Stimulated activated CD8-positive, alpha-beta memory T cell treated with anti-CD3 and anti-CD28 coated beads, Interleukin-7, amount 100 ng/mL, for 4 hours (primary cell): ENCODE measurements at places on chromosomes 2 and 18.

DNA sequence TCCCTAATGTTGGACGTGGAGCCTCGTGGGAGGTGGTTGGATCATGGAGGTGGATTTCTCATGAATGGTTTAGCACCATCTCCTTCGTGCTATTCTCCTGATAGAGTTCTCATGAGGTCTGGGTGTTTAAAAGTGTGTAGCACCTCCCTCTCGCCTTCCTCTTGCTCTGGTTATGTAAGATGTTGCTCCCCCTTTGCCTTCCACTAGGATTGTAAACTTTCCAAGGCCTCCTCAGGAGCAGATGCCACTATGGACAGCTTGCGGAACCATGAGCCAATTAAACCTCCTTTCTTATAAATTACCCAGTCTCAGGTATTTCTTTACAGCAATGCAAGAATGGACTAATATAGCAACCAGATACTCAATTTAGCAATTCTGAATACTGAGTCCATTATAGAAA lies 82.4 kb upstream of the PELI1 start:
- DNase-seq = no peak

DNA sequence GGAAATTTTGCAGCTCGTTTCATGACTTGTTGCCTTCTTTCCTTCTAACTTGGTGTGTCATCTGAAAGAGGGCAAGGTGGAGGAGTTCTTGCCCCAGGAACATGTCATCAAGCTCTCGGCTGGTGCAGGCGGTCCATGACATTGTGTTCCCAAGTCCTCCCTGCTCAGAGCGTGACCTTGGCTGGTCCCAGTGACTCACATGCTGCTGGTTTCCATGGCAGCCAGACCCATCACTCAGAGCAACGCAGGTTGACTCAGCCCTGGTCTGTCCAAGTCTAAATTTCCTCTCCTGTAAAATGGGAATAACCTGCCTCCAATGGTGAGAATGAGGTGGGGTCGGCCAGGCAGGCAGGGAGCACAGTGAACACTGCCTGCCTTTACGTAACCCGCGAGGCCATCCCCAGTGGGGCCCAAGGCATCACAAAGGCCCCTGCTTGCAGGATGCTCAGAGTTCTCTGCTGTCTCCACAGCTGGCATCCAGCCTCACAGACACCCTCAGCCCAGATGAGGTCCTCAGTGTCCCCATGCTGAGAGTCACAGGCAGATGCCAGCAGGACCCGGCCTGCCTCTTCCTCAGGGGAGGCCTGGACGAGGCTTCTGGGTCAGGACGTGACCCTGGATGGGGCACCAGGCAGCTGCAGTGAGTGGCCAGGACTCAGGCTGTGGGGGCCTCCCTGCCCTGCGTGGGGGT lies 143.7 kb downstream of the TPO start:
- no peak for DNase-seq

DNA sequence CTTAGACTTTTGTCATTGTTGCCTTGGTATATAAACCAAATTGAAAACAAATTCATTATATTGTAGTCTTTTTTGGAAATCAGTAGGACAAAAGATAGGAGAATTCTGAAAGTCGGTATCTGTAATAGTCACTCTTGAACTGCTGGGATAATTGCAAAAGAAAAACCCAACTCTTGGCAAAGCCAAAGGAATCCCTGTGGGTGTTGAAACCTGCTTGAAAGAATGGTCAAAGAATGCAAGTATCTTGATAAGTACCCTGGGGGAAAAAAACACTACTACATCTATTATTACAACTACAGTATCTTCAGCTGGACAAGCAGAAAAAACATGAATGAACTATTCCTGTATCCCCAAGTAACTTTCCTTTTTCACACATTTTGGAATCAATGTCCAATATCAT lies 7.3 kb upstream of the FAM237A start:
- DNase-seq = no peak

DNA sequence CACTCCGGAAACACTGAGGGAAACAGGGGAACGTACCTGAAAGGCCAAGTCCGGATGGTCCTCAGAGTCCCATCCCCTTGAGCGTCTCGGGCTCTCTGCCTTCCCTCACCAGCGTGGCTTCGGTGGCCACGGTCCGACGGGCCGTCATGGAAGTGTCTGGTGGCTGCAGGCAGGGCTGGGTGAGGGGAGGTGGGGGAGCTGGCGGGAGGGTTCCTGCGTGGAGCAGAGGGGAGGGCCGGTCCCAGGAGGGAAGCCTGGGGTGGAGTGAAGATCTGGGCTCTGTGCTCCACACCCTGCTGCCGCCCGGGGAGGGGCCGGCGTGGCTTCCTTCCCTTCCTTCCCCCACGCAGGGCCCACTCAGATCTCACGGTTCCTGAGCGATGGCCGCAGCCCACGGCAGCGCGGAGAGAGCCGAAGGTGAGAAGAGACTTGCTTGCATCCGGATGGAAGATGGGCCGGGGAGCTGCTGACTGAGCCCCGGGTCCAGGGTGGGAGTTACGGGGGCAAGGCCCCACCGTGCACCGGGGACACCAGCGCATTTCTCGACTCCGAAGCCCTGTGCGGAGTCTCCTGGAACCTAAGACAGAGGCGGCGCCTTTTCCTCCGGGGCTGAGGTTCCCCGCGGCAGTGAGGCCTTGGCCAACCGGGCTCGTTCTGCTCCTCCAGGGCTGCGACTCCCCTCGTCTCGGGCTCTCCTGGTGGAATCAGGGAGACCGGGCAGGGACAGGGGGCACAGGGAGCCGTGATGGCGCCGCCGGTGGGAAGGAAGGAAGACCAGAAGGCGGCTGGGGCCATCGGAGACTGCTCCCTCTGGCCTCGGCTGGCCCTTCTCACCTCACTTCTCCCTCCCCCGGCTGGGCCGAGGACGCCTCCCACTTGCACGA lies 49.1 kb downstream of the KCNF1 start:
- DNase-seq = no peak

DNA sequence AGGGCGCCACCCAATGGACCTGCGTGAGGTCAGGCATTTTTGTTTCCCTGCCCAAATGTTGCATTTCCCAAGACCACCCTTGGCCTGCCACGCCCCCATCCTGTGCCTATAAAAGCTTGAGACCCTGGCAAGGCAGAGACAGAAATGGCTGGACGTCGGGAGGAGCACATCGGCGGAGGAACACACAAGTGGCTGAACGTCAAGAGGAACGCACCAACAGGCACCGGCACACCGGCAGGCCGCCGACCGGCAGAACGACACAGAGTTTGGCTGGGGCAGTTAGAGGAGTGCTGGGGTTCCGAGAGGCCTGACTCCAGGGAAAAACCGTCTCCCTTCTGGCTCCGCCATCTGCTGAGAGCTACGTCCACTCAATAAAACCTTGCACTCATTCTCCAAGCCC lies 35.9 kb downstream of the DCDC2C start:
- DNase-seq = no peak

DNA sequence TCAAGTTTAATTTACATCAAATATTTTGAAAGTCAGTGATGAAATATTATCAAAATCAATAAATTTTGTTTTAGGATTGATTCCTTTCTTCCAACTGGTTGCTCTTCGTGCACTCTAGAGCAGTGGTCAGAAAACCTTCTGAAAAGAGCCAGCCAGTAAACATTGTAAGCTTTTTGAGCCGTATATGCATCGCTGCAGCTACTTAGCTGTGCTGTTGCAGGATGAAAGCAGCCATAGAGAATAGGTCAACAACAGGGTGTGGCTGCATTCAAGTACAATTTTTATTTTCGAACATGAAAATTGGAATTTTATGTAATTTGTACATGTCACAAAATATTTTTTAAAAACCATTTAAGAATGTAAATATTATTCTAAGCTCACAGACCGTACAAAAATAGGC lies 94.9 kb downstream of the MGAT5 start:
- DNase-seq = no peak

GRCh38 chr18:10457767-10458166 lies 3.3 kb downstream of the APCDD1 start:
- DNase-seq = no peak

DNA sequence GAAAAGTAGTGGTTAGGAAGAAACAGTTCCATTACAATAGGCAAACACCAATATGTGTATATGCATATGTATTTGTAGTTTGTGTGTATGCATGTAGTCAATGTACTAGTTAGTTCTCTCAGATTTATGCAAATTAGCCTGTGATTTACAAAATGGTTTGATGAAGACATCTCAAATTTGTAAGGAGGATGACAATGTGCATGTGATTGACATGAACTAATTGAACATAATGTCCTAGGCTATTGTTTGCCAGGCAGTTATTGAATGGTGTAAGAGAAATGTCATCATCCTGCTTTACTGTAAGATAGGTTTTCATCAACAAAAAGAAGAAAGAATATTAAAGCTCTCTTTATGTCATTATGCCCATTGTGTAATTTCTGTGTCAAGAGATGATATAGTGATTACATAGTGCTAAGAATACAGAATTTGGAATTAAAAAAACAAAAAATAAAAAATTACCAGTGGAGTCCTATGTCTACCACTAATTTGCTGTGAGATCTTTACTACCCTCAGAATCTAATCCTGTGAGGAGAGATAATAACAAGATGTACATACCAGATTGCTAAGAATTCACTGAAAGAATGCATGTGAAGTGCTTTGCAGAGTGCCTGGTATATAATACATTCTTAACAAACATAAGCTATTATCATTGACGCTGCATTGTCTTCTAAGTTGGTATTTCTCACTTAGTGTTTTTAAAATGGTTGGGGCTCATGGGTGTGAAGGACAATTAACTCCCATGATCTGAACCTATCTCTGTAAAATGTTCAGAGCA lies 258.0 kb downstream of the CPS1 start:
- DNase-seq = no peak

- no peak for DNase-seq
Observed at GRCh38 chr2:177629357-177630024, 236.9 kb downstream of the AGPS start.

- DNase-seq = no peak
Observed at GRCh38 chr2:161915121-161915520, 158.9 kb downstream of the DPP4 start.

- DNase-seq = no peak
Observed at GRCh38 chr2:190097115-190097514, 34.6 kb upstream of the MSTN start.

GRCh38 chr2:170455617-170456426 lies 259.3 kb upstream of the SP5 start:
- DNase-seq = no peak

DNA sequence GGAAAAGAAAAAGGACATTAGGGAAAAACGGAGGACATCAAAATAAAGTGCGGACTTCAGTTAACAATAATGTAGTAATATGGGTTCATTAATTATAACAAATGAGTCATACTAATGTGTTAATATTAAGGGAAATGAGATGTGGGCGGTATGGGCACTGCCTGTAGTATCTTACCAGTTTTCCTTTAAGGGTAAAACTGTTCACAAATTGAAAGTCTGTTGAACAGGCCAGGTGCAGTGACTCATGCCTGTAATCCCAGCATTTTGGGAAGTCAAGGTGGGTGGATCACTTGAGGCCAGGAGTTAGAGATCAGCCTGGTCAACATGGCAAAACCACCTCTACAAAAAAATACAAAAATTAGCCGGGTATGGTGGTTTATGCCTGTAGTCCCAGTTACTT lies 56.8 kb upstream of the PMAIP1 start:
- no peak for DNase-seq

- DNase-seq = no peak
Observed at GRCh38 chr2:231621051-231621879, 28.6 kb downstream of the TEX44 start.

- DNase-seq = no peak
Observed at GRCh38 chr18:3911413-3911812, 461.4 kb downstream of the TGIF1 start.

- DNase-seq = peak; percentile 36
Observed at GRCh38 chr18:48446582-48447225, 37.5 kb upstream of the ZBTB7C start.

DNA sequence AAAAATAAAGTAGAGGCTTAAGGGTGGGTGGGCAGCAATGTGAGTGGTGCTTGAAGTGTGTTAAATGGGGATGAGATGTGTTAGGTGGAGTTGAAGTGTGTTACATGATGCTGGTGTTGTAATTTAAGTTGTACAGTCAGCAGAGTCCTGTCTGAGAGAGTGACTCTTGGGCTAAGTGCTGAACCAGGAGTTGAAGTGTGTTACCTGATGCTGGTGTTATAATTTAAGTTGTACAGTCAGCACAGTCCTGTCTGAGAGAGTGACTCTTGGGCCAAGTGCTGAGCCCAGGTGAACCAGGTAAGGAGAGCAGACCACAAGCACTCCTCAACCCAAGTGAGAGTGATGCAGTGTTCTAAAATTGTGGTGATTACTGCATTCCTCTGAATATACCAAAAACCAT lies 40.6 kb downstream of the LCLAT1 start:
- no peak for DNase-seq

- no peak for DNase-seq
Observed at GRCh38 chr2:72984172-72984671, 66.9 kb downstream of the EMX1 start.

GRCh38 chr2:231294571-231295362 lies 96.3 kb downstream of the ARMC9 start:
- no peak for DNase-seq

GRCh38 chr2:163690896-163691295 lies 44.9 kb downstream of the FIGN start:
- DNase-seq = no peak

DNA sequence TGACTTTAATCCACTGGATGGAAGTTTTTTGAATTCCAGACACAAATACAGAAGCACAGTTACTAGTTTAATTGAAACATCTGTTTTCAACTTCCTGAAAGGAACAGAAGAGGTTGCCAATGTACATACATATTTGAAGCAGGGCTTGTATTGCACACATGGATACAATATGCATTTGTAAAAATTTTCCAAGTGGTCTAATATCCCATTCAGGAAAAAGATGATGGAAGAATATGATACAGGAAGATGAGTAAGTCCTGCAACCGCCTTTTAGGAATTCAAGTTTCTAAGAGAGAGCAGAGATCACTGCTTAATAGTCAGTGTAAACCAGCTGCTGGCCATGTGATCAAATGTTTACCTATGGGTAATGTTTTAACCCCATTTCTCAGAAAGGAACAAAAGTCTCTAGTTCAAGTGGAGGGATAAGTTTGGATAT lies 265.4 kb downstream of the TRIB2 start:
- no peak for DNase-seq

DNA sequence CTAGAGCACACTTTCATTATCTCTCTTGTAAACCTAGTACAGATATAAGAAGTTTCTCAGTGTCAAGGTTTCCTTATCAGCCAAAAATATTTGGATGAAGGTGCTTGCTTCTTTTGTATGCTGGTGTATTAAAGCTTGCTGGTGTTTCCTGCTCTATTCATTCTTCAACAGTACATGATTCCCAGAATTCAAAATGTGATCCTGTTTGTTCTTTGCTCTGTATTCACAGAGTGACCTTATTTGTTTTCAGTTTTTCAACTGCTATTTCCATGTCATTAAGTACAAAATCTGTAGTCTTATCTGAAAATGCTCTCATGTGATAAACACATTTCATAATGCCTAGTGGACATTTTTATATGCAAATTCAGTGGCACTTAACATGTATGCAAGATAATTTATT lies 1185.8 kb downstream of the SUCLG1 start:
- DNase-seq = no peak

- no peak for DNase-seq
Observed at GRCh38 chr2:32680942-32681341, 53.1 kb downstream of the TTC27 start.

DNA sequence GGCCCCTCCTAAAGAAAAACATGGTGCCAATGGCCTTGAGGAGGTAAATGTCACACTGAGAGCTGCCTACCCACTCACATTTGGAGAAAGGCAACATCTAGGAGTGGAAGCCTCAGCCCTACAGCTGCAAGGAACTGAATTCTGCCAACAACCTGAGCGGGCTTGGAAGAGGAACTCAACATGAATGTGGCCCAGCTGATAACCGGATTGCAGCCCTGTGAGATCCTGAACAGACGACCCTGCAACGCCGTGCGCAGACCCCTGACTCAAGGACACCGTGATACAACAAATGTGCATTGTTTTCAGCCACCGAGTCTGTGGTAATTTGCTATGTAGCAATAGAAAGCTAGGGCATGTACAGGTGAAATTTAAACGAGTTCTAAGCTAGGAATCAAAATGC lies 99.4 kb downstream of the MYOM1 start:
- DNase-seq = no peak
